ENCODE measurements at places on chromosomes 16 and 17.

DNA sequence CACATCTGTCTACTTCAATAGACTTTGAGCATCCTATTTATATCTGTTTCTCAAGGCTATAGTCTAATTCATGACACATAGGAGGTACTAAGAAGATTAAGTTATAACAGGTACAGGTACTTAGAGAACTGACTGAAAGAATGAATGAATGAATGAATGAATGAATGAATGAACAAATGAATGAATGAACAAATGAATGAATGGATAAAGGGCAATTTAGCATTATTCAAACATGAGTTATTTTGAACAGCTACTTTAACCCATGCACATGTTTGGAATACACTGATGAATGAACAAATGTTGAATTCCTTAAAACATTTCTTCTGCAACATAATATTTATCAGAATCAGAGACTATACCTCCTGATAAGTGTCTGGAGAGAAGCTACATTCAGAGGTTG, 1165.6 kb upstream of the CDH8 start:
- no peak for DNase-seq
- H3K27me3 ChIP-seq, result no peaks in the 10 kb centered on the region
- H3K4me3 ChIP-seq, result no peak overlapping the region
- H3K27ac ChIP-seq, result no peak overlapping the region
- H3K36me3 ChIP-seq, result no peaks in the 10 kb centered on the region

DNA sequence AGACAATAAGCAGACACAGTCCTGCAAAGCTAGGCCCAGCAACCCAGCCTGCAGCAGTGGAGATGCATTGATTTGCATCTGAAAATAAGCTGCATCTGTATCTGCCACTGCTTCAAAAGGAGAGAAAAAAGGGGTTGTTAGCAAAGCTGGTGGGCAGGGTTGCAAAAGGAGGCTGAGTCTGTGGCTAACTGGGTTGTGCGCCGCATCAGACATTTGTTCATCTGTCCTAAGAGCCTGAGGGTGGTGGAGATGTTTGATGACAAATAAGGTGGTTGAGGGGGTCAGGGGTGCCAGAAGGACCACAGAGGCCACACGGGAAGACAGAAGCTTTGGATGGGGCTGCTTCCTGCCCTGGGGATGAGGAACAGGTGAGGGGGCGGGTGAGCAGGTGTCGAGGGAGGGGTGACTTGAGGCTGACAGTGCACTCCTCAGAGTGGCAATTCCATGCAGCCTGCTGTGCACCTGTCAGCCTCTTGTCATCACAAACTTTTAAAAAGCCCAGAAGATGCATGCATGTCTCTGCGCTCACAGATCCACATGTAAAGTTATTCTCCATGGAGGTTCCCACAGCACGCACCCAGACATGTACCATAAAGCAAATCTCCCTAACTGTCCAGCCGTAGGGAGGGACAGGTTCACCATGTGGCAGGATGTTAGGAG, 35.4 kb downstream of the WSB1 start:
- no peak overlapping the region for H3K27ac ChIP-seq
- DNase-seq, result no peak
- peaks cover 21% of the 10 kb centered on the region for H3K4me1 ChIP-seq
- H3K27me3 ChIP-seq, result no peaks in the 10 kb centered on the region

DNA sequence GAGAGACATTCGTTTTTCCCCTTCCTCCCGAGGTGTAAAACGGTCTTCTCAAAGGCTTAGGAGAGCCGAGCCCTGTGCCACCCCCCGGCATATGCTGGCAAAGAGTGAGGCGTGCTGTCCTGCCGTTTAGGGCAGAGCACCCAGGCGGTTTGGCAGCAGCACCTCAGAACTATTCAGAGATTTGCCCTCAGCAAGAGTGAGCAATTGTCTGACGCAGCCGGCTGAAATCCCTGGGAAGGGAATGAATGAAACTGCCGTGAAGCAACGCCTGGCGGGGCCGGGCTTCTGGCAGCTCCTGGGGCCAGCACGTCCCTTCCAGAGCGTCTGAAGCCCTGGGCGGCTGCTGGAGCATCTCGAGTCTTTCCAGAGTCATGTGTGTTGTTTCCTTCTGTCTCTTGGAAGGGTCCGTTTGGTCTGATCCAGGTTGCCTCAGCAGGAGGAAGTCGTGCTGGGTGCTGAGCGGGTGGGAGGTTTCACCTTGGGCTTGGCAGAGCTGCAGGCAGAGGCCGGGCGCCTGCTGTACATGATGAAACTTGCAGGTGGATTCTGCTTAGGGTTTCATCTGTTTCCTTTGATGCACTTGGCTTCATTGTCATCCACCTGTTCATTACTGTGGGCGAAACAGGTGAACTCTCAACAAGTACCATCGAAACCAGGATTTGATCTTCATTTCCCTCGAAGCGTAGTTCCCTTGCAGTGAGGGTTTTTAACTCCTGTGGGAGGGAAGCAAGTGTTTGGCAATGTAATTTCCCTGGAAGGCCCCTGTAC, 35.4 kb downstream of the TBCD start:
- DNase-seq, result no peak
- H3K27ac ChIP-seq, result no peak overlapping the region
- no peaks in the 10 kb centered on the region for H3K27me3 ChIP-seq
- H3K4me3 ChIP-seq, result no peak overlapping the region
- peaks cover 7% of the 10 kb centered on the region for H3K36me3 ChIP-seq

DNA sequence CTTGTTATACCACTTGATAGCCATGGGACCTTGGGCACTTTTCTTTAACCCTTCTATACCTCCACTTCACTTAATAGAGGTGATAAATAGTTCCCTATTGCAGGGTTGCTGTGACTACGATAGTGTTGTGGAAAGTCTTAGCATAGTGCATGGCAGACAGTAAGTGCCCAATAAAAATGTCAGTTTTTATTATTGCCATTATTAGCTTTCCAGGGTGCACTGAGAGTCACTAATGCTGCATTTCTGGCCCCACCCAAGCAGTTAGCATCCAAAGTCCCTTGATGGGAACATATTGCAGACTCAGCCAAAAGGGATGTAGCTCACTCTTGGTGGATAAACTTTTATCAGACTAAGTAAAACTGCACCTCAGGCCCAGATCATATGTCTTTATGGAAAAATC, 41.5 kb upstream of the TEKT3 start:
- H3K27ac ChIP-seq, result no peak overlapping the region
- peaks cover 8% of the 10 kb centered on the region for H3K27me3 ChIP-seq
- no peaks in the 10 kb centered on the region for H3K4me1 ChIP-seq
- no peaks in the 10 kb centered on the region for H3K36me3 ChIP-seq
- no peak for DNase-seq
- H3K4me3 ChIP-seq, result no peak overlapping the region

DNA sequence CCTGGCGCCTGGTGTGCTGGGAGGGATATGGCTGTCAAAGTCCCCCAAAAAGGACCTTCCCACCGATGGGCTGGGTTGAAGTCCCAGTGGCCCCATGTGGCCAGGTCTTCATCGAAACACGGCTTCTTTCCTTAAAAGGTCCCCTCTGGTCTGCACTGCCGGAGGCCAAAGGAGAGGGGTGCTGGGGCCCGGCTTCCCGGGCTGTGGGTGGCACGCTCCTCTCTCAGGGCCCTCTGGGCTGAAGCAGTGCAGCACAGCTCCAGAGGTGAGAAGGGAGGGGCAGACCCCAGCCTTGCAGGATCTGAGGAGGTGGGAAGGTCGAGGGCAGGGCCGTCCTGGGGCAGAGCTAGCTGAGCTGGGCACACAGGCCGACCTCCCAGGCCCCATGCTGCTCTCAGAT, 6.7 kb downstream of the NPTX1 start:
- H3K27me3 ChIP-seq, result peaks cover 42% of the 10 kb centered on the region
- no peak overlapping the region for H3K4me3 ChIP-seq
- no peak overlapping the region for H3K27ac ChIP-seq

GRCh38 chr17:40912486-40913210, 24.8 kb downstream of the KRT23 start:
- no peaks in the 10 kb centered on the region for H3K4me1 ChIP-seq
- no peak for DNase-seq
- no peaks in the 10 kb centered on the region for H3K36me3 ChIP-seq
- H3K27ac ChIP-seq, result no peak overlapping the region

DNA sequence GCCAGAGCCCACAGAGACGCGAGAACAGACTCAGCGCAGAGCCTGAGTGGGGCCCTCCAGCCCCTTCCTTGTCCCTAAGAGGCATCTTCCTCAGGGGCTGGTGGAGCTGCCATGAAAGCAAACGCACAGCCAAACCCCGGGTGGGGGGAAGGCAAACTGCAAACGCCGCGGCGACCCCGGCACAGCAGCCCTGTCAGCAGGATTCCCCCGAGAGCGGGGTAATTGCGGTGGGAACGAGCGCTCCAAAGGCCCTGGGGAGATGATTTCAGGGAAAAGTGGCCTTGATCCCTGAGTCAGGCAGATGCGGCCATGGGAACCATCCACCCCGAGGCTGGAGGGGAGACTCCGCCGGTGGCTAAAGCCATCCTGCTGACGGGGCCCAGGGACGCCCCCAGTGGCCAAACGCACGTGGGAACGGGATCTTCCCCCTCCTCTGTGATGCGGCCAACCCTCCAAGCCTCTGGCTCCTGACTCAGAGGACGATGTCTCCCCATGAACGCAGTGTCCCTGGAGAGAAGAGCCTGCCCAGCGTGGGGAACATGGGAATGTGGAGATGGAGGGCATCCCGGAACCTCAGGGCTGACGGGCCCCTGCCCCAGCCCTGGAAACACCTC, 25.1 kb downstream of the SLC7A5 start:
- DNase-seq, result no peak
- no peak overlapping the region for H3K4me3 ChIP-seq
- H3K36me3 ChIP-seq, result peaks cover 49% of the 10 kb centered on the region

DNA sequence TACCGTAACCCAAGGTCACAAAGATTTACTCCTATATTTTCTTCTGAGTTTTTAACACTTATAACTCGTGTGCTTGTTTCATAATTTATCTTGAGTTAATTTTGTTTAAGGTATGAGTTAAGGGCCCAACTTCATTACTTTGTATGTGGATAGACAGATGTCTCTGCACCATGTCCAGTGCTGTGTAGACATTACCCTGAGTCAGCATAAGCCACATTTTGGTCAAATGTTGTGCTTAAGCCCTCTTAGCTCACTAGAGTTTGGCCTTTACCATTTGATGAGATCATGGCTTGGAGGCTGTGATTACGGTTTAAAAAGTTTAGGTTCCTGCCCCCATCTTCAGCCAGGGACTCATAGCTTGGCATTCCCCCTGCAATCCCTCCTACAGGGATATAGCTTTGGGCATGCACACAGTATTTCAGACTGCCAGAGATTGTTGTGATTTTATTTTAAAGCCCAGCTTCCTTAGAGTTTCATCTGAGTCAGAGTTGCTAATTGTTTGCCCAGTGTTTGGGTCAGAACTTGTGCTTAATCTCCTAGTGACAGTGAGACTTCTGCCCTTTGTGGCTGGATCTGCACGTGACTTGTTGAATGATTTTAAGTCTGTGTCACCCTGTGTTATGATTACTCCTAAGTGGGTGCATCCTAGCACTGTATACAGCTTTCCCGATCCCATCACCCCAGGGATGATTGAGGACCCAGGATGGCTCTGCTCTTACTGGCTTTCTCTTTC, 393.1 kb downstream of the CNTNAP4 start:
- H3K4me1 ChIP-seq, result no peaks in the 10 kb centered on the region
- no peak for DNase-seq
- no peaks in the 10 kb centered on the region for H3K36me3 ChIP-seq
- no peak overlapping the region for H3K27ac ChIP-seq

DNA sequence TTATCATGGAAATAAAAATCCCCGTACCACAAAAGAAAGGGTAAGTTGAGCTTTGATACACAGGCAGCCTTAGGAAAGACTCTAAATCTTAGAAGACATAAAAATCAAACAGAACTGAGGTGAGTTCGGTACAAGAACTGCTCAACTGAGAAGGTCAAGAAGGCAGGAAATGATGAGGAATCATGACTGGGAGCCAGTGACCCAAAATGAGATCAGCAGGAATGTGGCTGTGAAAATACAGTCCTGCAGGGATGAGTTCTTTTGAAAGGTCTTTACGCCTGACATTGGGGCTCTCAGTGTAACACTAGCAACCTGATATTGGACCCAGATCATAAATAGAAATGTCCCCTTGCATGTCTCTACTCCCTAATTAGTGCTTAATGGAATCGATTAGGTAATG, 56.3 kb upstream of the CDH11 start:
- no peak overlapping the region for H3K27ac ChIP-seq
- no peak for DNase-seq
- H3K4me3 ChIP-seq, result no peak overlapping the region
- H3K4me1 ChIP-seq, result no peaks in the 10 kb centered on the region

- peaks cover 41% of the 10 kb centered on the region for H3K4me1 ChIP-seq
- peak overlapping the region; percentile 34 for H3K4me3 ChIP-seq
- no peak overlapping the region for H3K27ac ChIP-seq
- no peak for DNase-seq
Observed at GRCh38 chr17:1713878-1714426, 3.8 kb upstream of the TLCD2 start.

- peaks cover 13% of the 10 kb centered on the region for H3K4me1 ChIP-seq
- DNase-seq, result no peak
- no peaks in the 10 kb centered on the region for H3K36me3 ChIP-seq
- no peak overlapping the region for H3K4me3 ChIP-seq
- H3K27ac ChIP-seq, result peak overlapping the region; percentile 60
Observed at GRCh38 chr17:5254903-5255521, 20.4 kb upstream of the SCIMP start.

DNA sequence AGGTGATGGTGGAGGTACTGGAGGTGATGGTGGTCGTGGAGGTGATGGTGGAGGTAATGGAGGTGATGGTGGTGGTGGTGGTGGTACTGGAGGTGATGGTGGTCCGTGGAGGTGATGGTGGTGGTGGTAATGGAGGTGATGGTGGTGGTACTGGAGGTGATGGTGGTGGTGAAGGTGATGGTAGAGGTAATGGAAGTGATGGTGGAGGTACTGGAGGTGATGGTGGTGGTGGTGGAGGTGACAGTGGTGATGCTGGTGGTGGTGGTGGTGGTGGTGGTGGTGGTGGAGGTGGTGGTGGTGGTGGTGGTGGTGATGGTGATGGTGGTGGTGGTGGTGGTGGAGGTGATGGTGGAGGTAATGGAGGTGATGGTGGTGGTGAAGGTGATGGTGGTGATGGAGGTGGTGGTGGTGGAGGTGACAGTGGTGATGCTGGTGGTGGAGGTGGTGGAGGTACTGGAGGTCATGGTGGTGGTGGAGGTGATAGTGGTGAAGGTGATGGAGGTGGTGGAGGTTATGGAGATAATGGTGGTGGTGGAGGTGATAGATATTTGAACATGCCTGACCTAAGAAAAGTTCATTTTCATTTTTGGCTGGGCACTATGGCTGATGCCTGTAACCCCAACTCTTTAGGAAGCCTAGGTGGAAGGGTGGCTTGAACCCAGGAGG, 55.0 kb downstream of the RNF213 start:
- DNase-seq, result no peak
- no peak overlapping the region for H3K4me3 ChIP-seq
- H3K4me1 ChIP-seq, result peaks cover 6% of the 10 kb centered on the region
- H3K27me3 ChIP-seq, result no peaks in the 10 kb centered on the region
- H3K27ac ChIP-seq, result peak overlapping the region; percentile 45
